ENCODE measurements at places on chromosomes 4 and X.

GRCh38 chr4:54924891-54925290 lies 200.5 kb downstream of the KDR start:
- DNase-seq, result no peak

- DNase-seq, result no peak
These were observed 120.6 kb upstream of the MID1 start for GRCh38 chrX:10741003-10741402.

DNA sequence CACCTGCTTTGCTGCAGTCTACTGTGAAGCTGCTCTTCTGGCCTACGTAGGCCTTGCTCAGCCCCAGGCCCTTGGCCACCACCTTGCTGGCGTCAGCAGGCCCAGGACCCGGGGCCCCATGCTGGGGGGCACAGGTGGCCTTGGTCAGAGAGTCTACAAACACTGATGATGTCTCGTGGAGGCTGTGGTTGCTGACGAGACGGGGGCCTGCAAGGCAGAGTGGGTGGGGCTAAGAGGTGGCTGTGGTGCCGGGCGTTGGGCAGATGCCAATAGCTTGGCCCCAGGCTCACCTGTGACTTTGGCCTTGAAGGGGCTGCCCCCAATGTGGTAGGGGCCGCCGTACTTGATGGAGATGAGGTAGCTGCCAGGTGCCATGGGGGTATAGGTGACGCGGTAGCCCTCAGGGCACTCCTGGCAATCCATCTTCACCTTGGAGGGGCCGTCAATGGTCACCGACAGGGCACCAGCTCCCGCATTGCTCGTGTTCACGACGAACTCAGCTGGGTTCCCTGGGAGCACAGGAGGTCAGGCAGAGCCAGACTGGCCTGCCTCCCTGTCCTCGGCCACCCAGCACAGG lies 25.0 kb downstream of the FLNA start:
- DNase-seq, result no peak

DNA sequence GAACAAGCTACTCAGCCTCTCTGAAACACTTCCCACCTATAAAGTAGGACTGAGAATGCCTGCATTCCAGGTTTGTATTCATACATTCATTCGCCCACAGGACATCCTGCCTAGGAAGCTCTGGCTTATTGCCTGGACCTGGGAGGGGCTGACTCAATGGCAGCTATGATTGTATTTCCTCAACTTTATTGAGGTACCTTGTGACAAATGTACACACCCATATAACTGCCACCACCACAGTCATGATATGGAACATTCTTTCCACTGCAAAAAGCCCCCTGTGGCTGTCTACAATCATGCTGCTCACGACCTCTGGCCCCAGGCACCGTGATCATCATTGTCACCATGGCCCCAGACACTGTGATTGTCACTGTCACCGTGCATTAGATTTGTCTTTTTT lies 68.3 kb downstream of the ABLIM2 start:
- DNase-seq, result no peak

GRCh38 chr4:40626183-40626990 lies 3.3 kb downstream of the RBM47 start:
- no peak for DNase-seq

DNA sequence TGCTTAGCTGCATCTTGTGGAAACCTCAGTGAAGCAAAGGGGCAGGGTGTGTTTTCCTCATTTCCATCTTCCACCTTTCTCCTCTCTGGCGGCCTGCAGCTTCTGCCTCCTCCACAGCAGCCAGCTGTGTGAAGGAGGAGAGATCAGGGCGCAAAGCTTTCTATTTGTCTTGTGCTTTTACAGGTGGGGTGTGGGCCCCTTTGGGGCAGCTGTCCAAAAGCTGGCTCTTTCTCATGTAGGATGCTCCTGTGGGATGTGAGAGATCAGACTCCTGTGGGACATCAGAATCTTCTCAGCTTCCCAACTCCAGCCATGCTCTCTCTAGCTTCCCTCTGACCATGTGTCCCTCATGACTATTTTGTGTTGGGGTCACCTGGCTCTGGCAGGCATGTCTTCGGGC lies 227.1 kb downstream of the MID1 start:
- no peak for DNase-seq

DNA sequence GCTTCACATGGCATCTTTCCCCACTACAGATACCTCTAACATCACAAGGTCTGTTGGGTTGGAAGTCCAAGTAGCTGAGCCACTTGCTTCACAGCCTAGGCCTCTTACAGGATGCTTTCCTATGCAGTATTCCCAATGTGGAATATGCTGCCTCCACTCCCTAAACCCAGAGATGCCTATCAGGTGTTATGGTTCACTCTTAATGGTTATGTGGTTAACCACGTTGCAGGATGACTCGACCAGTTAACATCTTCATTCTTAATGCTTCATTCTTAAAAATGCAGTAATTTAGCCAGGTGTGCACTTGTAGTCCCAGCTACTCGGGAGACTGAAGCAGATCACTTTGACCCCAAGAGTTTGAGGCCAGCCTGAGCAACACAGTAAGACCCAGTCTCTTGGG lies 24.2 kb downstream of the HAUS3 start:
- no peak for DNase-seq

DNA sequence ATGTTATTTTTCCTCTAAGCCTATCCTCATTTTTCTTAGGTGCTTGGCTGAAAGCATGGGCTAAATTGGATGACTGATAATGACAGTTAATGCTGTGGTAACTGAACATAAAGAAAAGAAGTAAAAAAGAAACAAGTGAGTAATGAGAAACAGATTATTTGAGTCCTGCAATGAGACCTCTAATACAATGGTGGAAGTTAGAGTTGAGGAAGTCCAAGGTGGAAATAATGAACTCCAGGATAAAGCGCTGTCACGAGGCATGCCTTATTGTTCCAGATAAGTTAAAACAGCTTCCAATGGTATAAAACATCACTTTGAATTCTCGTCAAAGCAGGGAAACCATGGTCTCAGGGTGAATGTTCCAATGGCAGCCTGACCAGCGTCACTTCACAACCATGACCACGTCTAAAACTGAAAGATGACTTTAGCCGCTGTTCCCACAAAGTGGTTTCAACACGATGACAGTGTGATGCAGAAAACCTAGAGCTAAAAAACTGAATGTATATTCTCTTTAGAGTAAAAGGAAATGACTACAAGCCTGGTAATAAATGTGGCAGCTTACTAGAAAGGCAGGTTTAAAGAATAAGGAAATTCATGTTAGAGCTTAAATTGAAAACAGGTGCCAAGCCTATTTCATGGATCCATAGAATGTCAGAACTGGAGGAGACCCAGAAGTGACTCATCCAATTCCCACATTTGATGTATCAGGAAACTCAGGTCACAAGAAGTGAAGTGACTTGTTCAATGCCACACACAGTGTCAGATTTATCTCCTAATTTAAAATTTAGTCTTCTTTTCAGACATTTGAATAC lies 202.6 kb upstream of the GYPA start:
- DNase-seq, result no peak

GRCh38 chrX:69195192-69195591 lies 29.9 kb upstream of the PJA1 start:
- DNase-seq, result no peak

GRCh38 chr4:41204400-41204978 lies 9.9 kb downstream of the APBB2 start:
- DNase-seq, result no peak

DNA sequence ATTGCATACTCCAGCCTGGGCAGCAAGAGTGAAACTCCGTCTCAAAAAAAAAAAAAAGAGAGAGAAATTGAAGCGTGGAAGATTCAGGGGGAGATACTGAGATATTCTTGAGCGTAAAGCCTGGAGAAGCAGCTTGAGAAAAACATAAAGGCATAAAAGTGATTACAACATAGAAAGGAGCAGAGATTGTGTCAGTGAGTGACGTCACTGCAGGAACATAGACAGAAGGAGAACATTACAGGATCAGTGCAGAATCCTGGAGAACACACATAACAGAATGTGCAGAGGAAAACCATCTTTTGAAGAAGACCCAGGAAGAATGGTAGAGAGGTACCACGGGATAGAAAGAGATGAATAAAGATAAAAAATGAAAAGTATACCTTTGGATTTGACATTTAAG lies 147.0 kb downstream of the APBB2 start:
- DNase-seq, result no peak

DNA sequence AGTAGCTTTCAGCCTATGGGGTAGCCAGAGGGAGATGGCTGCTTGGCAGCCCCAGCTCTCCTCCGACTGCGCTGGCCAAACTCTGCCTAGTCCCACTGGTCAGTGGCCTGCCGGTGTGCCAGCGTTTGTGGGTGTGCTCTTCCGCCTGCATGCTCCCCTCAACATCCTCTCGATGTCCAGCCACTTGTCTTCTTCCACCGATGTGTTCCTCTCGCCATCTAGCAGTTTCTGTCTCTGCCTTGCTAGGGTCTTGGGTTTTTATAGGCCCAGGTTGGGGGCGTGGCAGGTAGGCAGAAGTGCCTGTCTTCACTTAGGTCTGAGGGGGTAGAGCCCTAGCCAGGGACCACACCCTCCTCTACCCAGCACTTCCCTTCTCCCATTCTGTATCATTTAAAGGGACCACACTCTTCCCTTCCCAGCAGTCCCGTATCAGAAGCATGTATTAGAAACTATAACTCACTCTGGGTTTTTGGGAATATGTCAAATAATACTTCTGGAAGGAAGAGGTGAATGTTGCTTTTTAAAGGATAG lies 124.4 kb downstream of the KDM6A start:
- DNase-seq, result no peak

GRCh38 chr4:100895556-100896197 lies 377.9 kb upstream of the EMCN start:
- no peak for DNase-seq

DNA sequence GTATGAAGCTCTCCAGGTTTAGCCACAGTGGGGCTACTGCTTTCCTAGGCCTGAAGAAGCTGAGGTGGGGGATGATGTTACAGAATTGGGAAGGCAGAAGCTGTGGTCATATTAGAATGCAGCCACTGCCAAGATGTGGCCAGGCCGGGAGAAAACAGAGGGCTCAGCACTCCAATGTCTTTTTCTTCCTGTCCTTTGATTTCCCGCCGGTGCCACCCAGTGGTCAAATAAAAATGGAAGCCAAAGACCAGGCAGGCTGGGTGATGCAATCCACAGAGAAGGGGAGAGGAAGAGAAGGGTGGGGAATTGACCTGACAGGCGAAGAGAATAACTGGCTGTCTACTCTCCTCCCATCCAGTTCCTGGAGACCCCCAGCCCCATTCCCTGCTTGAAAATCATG lies 94.9 kb upstream of the SHISA3 start:
- no peak for DNase-seq

GRCh38 chr4:39502019-39502663 lies 25.1 kb downstream of the UGDH start:
- no peak for DNase-seq

DNA sequence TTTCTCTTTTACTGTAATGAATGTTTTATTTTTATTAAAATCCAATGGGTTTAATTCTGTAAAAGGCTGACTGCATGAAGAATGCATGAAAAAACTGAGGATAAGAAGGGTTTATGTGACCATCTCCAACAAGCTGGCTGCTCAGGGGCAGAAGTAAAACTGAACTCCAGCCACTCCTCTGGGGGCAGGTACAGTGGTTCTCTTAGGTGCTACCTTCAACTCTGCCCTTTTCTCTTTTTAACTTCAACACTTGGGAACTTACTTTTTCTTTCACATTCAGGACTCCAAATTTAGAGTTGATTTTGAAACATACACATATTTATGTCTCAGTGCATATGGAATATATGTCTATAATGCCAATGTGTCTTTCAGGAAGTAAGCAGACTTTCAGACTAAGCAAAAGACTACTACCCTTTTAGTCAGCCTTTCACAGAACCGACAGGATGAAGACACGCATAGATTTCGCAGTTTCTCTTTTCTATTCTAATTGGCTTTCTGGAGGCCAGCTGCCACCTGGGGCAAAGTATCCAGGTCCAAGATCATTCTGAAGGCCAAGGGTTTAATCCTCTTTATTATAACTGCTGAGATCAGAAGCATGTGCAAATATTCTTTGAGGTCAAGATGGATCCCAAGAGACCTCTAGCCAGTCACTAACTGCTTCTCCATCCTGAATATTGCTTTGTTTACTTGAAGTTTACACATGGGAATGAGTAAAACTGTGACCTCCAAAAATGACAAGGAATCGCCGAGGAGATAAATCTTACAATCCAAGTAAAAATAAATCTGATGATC lies 30.7 kb downstream of the HS3ST1 start:
- no peak for DNase-seq

DNA sequence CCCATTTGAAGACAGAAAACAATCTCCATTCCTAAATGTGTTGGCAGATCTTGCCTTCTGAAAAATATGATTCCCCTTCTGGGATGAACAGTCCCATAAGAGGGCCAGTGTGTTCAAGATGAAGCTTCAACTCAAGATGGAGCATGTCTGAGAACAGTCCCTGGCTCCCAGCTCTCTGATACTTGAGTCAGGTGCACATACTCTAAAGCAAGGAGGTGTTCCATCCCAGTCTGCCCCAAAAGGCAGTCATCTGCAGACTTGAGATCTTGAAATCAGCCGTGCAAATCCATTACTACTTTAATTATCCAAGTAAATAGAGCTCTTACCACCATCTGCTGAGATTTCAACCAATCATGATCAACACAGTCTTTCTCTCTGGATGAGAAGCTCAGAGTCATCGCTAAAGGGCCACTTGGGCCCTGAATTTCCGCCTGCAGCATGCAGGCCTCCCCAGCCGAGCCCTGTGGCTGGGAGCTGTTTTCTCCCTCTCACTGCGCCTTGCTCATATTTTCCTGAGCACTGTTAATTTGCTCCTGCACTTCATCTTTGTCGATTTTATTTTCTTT lies 22.2 kb downstream of the CCDC149 start:
- DNase-seq, result no peak

- DNase-seq, result no peak
These were observed 33.5 kb downstream of the SGMS2 start for GRCh38 chr4:107858158-107858742.

DNA sequence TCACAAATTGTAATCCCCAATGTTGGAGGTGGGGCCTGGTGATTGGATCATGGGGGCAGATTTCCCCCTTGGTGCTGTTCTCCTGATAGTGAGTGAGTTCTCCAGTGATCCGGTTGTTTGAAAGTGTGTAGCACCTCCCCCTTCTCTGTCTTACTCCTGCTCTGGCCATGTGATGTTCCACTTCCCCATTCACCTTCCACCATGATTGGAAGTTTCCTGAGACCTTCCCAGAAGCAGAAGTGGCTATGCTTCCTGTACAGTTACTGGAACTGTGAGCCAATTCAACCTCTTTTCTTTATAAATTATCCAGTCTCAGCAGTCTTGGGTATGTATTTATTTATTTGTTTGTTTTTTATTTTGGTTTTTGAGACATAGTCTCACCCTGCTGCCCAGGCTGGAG lies 143.2 kb downstream of the CPE start:
- no peak for DNase-seq

GRCh38 chr4:152166567-152166966 lies 369.3 kb downstream of the FBXW7 start:
- no peak for DNase-seq

DNA sequence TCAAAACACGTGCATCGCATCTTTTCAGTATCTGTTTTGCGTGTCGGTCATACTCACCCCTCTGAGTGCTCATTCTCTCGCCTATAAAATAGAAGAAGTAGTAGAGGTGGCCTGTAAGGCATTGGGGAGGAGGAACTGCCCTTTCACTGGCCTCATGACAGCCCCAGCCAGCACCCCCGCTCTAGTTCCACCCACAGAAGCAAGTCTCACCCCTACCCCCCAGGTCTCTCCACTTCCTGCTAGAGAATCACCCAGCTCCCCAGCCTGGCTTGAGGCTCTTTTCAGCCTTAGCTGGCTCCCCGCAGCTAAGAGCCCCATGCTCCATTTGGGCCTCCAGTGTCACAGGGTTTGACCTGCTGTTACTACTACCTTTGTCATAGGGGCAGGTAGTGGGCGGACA lies 11.8 kb downstream of the HDAC6 start:
- no peak for DNase-seq
